Calu3 (cell line): ENCODE measurements at places on chromosomes 11 and 22.

DNA sequence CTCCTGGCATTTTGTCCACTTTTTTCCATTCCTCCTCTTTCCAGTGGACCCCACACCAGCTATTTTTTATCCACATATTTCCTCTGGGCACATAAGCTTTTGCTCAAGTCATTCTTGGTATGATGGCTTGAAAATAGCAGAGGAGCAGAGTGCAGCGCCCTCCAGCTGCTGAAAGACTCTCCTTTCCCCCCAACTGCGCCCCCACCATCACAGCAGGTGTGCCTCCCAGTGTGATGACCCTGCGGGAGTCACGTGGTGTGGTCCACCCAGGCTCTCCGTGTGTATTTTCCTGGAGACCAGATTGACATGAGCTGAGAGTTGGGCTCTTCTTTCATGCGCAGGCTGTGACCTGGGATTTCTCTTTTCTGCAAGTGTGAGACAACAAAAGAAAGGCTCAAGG is 1241.6 kb downstream of the TBC1D22A start:
- DNase-seq = no peak

DNA sequence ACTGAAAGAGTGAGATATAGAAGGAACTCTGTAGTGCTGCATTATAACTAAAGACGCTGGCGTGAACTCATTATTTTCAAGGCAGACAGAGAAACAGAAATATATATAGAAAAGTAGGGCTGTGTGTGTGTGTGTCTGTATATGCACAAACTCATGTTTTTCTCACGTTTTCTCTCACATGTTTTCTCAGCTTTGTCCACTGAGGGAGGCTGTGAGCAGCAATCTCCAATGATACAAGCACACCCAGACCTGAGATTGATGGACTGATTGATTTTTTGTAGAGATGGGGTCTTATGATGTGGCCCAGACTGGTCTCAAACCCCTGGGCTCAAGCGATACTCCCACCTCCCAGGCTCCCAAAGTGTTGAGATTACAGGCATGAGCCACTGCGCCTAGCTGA is 122.5 kb downstream of the SERGEF start:
- no peak for DNase-seq

GRCh38 chr11:46345881-46346484 is 1.3 kb upstream of the DGKZ start:
- no peak for DNase-seq

- no peak for DNase-seq
These were observed 2.1 kb upstream of the LRRC55 start for GRCh38 chr11:57179681-57180080.

DNA sequence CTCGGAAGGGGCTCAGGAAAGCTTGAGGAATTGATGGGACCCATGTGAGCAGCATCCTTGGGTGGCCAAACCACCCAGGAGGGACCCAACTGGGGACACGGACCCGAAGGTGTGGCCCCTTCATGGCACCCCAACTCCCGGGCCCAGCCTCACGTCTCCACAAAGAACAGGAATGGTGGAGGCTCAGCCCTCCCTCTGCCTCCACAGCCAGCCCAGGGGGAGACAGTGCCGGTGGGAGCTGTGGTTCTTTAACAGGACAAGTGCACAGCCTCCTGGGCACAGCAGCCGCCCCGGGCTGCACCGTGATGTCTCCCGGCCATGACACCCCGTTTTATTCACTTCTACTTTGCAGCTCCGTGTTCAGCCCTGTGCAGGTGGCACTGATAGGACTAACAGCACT is 587.2 kb downstream of the BRD1 start:
- DNase-seq = no peak

- DNase-seq = no peak
These were observed 204.5 kb downstream of the CSNK2A3 start for GRCh38 chr11:11148596-11148995.

DNA sequence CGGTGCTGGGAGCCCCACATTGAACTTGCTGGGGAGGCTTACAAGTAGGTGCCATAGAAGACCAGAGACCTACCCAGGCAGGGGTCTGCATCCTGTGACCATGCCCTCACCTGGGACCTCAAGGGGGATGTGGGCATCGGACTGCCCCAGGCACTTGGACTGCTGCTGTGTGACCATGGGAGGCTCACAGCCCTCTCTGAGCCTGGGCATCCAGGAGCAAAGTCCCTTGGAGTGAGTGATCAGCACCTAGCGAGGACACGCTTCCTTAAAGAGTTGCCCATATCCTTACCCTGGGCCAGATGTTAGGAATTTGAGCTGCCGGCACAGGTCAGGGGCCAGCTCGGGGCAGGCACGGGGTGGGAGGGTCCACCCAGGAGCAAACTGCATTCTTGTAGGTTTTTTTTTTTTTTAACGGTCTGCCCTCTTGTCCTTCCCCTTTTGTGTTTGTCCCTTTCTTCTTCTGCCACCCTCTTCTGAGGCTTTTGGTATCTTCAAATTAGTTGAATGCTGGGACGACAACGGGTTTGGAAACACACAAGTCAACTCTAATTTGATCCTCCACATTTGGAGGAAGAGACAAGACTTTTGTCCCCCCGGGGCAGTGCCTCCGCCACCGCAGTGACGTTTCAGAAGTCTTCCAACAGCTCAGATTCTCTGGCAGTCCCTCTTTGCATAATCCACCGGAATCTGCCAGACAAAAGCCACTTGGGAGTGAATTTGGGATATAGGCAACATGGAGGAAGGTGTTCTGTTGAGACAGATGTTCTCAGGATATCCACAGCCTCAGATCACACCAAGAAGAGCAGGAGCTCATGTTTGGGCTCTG is 46.1 kb upstream of the LINC01488 start:
- DNase-seq = no peak

GRCh38 chr11:114202011-114202609 is 94.1 kb upstream of the NNMT start:
- DNase-seq = no peak

DNA sequence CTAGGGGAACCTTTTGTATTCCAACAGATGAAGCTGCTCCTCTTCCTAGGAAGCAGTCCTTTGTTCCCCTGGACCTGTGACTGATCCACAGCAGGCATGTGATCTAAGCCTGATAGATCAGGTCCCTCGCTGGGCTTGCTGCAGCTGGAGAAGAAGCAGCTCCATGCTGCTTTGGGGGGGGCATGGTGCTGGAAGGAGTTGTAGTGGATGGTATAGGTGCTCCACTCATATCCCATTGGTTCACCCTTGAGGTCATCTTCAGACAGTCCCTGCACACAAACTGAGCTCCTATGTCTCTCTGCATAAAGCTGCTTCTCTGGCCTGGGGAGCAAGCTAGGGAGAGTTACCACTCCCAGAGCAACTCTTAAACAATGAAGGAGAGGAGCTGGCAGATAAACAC is 9.5 kb upstream of the RIC3 start:
- no peak for DNase-seq
